ENCODE measurements at places on chromosomes 5 and 9. TPM values are rescaled to one million over a fixed set of nuclear protein-coding genes. Genes with fewer than 3 reads are reported as not detected.

GRCh38 chr9:107710546-107710945 is 221.0 kb upstream of the KLF4 start:
- no peak for DNase-seq

GRCh38 chr9:74501570-74501969 is 4.4 kb downstream of the RORB start:
- DNase-seq: no peak

DNA sequence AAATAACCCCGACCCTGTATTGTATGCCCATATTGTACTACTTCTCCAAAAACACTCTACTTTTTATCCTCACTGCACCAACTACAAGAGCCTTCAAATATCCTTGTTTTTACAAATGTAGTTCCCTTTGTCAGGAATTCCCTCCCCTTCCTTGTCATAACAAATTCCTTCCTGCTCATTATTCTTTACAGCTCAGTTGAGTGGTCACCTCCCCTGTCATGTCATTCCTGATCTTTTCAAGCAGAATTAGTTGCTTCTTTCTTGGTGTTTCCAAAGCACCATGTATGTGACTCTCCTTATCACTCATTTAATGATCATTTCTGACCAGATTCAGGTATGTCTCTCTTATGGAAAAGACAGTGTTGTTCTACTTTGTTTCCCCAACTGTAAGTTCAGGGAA is 194.2 kb upstream of the SMC2 start:
- no peak for DNase-seq

SCGB3A2 gene
- polyA plus RNA-seq: 0.97 TPM
